Type B pancreatic cell (in vitro differentiated cells): ENCODE measurements at places on chromosomes 4 and X. TPM values are rescaled to one million over a fixed set of nuclear protein-coding genes. Genes with fewer than 3 reads are reported as not detected.

GRCh38 chr4:52552778-52553177, 106.3 kb downstream of the USP46 start:
- no peak for DNase-seq

GRCh38 chrX:130801901-130802300, 101.1 kb downstream of the ENOX2 start:
- no peak for DNase-seq

- DNase-seq = no peak
These were observed 247.7 kb upstream of the ARSJ start for GRCh38 chr4:114226968-114227760.

Gene MAGEC2
- total RNA-seq = not detected in 2 replicates

Gene PHF8
- 36.0 and 37.9 TPM in 2 replicates for total RNA-seq

Gene ZFP92
- 0.26 and 0.41 TPM in 2 replicates for total RNA-seq

DNA sequence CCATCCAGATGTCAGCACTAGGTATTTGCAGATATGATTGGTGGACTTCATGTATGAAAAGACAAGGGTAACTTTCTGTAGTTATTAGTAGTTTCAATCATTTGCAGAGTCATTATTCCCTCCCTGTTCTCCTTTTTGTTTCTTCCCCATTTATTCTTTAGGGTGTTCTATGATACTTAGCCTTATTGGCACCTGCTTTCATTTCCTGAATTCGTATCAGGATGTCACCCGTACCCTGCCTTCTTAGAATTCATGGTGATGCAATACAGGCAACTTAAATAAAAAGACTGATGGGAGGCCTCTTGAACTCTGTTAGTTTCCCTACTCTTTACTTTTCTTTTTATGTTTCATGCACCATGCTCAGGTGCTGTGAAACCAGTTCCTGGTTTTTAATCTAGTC, 24.2 kb downstream of the MAGED1 start:
- DNase-seq = no peak

- DNase-seq = no peak
These were observed 1.2 kb downstream of the AASDH start for GRCh38 chr4:56386091-56386490.

DNA sequence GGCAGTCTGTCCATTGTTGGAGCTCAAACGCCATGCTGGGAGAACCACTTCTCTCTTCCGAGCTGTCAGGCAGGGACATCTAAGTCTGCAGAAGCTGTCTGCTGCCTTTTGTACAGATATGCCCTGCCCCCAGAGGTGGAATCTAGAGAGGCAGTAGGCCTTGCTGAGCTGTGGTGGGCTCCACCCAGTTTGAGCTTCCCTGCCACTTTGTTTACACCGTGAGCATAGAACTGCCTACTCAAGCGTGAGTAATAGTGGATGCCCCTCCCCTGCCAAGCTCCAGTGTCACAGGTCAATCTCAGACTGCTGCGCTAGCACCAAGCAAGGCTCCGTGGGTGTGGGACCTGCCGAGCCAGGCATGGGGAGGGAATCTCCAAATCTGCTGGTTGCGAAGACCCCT, 145.7 kb downstream of the VSIG4 start:
- no peak for DNase-seq

DNA sequence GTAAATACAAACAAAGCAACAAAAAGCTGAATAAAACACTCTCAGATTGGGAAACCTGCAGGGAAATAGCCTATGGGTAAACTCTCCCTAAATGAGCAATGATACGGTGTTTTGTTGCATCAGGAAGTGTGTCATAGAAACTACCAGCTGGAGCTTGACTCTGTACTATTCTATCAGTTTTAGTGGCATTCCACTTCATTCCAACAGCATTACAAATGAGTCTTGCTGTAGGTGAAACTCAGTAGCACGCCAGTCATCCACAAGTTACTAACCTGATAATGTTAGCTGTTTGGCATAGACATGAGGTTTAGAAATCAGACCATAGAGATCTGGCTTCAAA, 24.9 kb downstream of the FGFBP1 start:
- DNase-seq = no peak

Gene BRS3
- total RNA-seq = 0.10 TPM in 1 of 2 replicates, not detected in the other

GRCh38 chrX:48451708-48452107, 18.4 kb downstream of the SLC38A5 start:
- DNase-seq = no peak

DNA sequence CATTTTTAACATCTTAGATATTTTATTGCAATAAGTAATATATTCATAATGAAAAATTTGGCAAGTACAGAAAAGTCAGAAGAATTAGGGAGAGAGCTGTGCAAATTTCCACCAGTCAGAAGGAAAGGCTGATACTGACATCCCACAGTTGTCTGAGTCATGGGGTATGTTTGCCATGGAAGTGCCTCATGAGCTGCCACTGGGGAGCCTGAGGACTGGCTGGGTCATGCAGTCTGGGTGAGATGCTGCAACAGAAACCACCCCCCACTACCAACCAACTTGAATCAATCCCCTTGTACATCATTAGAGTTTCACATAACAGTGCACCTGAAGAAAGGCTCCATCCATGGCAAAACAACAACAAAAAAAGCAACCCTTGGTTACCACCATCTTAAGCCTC, 45.2 kb upstream of the ENPP6 start:
- no peak for DNase-seq

- no peak for DNase-seq
These were observed 299.0 kb downstream of the RAPGEF2 start for GRCh38 chr4:159401791-159402380.

DNA sequence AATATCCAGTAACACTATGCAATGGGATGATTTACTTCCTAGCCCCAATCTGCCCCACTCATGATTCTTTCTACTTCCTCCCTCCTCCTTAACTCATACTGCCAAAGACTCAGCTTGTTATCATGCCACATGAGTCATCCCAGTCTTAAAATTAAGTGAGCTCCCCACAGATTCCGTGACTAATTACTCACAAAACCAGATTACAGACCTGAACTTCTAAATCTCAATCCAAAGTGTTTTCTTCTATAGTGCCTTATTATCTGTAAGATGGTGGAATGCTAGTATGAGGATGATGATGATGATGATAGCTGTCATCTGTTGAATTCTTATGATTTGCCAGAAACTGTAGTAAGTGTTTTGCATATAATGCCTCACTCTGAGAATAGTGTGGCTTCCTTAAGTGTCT, 27.7 kb upstream of the GPC3 start:
- DNase-seq = no peak

DNA sequence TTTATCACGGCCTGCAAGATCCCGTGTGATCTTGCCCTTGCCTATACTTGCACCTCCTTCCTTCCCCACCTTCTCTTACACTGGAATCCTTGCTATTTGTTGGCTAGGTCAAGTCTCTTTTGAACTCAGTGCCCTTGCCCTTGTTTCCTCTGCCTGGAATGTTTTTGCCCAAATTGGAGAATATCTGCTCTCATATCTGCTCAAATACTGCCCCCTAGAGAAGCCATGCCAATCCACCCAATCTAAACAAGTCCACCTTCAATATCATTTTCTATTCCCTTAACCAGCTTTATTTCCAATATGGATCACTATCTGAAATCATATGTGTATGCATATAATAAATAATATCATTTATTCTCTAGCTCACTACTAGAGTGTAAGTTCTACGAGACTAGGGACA, 1044.2 kb upstream of the FTHL17 start:
- DNase-seq = no peak

Gene TCEAL2
- total RNA-seq = 2.8 and 3.1 TPM in 2 replicates

DNA sequence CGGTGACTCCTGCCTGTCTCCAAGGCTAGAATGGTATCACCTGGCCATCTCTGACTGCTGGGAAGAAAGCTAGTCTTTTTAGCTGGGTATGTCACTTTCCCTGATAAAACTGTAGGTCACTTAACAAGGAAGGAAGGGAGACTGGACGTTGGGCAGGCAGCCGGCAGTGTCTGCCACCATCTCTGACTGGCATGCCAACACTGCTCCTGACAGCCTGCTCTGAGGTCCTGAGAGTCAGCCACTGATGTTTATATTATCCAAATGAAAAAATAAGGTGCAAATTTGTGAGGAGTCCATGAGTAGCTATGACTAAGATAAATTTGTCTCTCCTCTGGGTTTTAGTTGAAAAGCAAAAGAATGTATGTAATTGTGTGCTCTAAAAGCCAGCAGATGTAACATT, 77.2 kb downstream of the SNX25 start:
- DNase-seq = no peak
